ENCODE measurements at places on chromosomes 2 and 18. TPM values are rescaled to one million over a fixed set of nuclear protein-coding genes. Genes with fewer than 3 reads are reported as not detected.
A peak's percentile ranks its signal among the peaks of the same experiment; 100 is the strongest.

DSG1 gene
- total RNA-seq, result not detected

STARD6 gene
- not detected for total RNA-seq

EVA1A gene
- total RNA-seq, result not detected

DNA sequence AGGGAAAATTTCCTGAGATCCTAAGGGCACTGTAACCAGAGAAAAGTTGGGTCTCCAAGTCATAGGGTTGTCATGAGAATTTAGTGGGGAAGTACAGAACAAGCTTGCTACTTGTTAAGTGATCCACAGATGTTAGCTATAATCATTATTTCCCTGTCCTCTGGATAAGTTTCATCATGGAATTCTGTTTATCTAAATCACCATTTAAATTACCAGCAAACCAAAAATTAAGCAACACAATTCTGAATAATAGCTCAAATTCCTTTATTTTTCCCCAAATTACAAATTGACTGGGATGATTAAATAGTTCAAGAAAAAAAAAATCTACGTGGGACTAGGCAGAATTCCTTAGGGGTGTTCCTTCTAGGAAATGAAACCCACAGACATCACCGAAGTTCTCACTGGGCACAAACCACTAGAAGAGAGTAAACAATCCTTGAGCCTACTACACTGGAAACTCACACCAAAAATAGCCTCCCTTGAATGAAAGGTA, 159.5 kb downstream of the COL6A3 start:
- H3K4me3 ChIP-seq, result no peak overlapping the region
- peak overlapping the region; percentile 94 for H3K27ac ChIP-seq
- H3K4me1 ChIP-seq, result peaks cover 3% of the 10 kb centered on the region
- no peaks in the 10 kb centered on the region for H3K36me3 ChIP-seq
- H3K27me3 ChIP-seq, result no peaks in the 10 kb centered on the region

- H3K27ac ChIP-seq, result no peak overlapping the region
- H3K4me1 ChIP-seq, result no peaks in the 10 kb centered on the region
- DNase-seq, result no peak
Observed at GRCh38 chr2:12009323-12009905, 263.0 kb downstream of the LPIN1 start.

- H3K27ac ChIP-seq, result no peak overlapping the region
- peaks cover 9% of the 10 kb centered on the region for H3K27me3 ChIP-seq
- no peak overlapping the region for H3K4me3 ChIP-seq
- no peak for DNase-seq
Observed at GRCh38 chr18:38045845-38046244, 480.2 kb upstream of the CELF4 start.

DNA sequence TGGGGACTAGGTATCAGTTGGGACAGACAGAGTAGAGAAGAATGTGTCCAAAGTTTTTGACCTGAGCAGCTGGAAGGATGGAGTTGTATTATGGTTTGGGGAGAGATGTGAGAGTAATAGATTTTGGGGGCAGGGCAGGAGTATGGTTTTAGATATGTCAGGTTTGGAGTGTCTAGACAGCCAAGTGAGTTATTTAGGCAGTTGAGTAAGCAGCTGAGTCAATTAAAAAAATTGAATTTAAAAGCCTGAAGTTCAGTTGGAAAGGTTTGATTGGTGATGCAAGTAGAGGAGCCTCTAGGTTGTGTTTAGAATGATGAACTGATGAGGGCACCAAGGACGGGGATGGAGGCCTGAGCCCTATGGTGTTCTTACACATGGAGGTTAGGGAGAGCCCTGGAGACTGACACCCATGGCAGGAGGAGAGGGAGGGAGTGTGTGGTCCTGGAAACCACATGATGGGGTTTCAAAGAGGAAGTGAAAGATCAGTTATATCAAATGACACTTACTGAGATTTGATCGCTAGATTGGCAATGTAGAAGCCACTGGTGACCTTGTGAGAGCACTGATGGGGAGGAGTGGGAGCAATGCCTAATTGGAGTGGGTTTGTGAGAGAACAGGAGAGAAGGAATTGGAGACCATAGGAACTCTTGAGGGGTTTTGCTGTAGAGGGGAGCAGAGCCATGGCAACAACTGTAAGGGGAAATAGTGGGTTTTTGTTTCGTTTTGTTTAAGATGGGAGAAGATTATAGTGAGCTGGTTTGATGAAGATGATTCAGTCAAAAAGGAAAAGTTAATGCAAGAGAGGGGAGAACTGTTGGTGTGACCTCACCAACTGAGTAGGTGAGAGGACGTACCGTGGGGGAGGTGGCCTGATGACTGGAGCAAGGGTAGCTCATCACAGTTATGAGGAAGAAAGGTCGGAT, 10.3 kb downstream of the ITGA6 start:
- peak overlapping the region; percentile 56 for H3K27ac ChIP-seq
- H3K4me1 ChIP-seq, result peaks cover 8% of the 10 kb centered on the region
- DNase-seq, result no peak
- no peaks in the 10 kb centered on the region for H3K36me3 ChIP-seq
- H3K4me3 ChIP-seq, result no peak overlapping the region

DNA sequence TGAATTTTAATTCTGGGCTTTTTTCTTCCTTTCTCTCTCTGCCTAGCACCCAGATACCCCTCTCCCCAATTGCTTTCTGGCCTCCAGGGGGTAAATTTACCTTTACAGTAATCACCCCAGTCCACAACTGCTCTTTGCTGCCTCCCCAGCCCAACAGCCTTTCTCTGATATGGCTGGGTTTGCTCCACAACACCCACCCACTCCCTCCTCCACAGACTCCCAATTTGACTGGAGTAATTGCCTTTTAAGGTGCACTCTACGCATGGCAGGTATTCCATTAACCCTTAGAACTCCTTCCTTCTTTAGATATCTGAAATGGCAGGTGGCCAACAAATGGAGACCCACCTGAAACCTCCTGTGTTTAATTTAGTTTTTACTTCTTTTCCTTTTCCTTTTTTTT, 3.6 kb downstream of the CELF4 start:
- H3K27me3 ChIP-seq, result peaks cover 52% of the 10 kb centered on the region
- H3K4me3 ChIP-seq, result no peak overlapping the region
- no peak for DNase-seq
- H3K36me3 ChIP-seq, result no peaks in the 10 kb centered on the region
- peaks cover 9% of the 10 kb centered on the region for H3K4me1 ChIP-seq
- H3K27ac ChIP-seq, result no peak overlapping the region

DNA sequence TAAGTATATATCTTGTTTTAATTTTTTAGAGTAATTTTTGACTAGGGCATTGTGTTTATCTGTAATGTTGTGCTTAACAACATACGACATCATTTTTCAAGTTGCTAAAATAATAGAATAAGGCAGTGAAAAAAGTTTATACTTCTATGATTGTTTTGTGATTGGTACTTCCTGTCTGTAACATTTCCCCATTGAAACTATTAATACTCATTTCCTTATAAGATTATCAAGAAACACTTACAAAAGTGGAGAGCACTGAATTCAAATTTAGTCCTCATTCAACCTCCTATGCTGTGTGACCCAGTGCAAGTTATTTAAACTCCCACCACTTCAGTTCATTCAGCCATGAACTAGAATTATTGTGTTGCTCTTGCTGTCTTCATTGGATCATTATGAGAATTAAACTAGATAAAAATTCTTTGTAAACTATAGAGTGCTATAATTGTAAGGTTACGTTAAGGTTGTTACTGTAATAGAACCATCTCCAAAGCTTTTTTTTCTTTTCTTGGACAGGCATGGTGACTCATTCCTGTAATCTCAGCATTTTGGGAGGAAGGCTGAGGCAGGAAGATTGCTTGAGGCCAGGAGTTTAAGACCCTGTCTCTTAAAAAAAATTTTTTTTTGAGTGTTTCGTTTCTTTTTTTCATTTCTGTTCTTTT, 2.8 kb downstream of the ETAA1 start:
- peaks cover 5% of the 10 kb centered on the region for H3K36me3 ChIP-seq
- H3K4me3 ChIP-seq, result no peak overlapping the region
- H3K27ac ChIP-seq, result no peak overlapping the region
- H3K27me3 ChIP-seq, result no peaks in the 10 kb centered on the region

DNA sequence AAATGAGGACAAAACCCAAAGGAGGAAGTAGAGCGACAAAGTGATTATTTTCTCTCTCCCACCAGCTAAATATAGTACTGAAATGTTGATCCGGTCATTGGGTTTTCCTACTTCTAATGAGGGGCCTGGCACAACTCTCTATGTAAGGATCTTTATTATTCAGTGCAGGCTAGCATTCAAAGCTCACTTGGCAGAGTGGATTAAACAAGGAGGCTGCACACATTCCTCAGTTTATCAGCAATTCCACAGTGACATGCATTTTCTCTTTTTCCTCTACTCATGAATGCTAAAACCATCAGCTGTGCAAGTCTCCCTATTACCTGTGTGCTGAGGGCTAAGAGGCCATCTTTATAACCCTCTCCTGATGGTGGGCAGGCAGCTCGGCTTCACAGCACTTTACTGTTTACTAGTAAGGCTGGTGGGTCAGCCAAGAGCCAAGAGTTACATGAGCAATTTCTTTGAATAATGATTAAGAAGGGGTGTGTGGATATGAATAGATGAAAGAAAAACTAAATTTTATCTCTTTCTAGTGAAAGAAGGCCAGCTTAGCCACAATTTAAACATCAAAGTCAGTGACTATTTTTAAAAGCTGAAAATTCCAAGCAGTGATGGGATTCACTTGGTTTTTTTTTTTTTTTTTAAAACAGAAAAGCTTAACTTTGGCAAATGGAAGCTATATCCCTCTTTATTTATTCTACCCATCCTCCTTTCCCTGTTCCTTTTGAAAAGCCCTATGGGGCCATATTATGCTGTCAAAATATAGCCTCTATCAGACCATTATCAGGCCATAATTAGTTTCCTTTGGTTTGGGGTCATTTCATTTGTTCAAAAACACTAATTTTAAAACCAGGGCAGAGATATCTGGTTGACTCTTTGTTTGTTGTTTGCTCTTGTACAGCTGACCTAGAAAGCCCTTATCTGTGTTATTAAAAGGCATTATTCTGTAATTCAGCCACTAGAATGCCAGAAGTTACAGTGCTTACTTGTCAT, 111.0 kb downstream of the RBM43 start:
- no peak for DNase-seq
- no peaks in the 10 kb centered on the region for H3K4me1 ChIP-seq
- H3K27me3 ChIP-seq, result no peaks in the 10 kb centered on the region
- no peaks in the 10 kb centered on the region for H3K36me3 ChIP-seq
- no peak overlapping the region for H3K4me3 ChIP-seq
- no peak overlapping the region for H3K27ac ChIP-seq

DNA sequence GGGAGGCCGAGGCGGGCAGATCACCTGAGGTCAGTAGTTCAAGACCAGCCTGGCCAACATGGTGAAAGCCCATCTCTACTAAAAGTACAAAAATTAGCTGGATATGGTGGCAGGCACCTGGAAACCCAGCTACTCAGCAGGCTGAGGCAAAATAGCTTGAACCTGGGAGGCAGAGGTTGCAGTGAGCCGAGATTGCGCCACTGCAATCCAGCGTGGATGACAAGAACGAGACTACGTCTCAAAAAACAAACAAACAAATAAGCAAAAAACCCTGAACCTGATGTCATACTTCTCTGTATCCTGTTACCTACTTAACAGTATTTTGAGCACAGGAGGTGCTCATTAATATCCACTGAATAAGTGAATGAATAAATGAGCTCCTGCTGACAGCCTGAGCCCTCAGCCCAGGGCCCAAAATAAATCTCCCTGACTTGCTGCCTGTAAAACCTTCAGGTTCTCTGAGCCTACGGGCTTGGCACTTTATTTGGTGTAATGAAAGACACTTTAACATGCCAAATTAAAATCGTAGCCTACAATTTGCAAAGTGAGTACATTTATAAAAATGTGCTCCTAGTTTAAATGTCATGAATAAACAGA, 215.1 kb downstream of the ZNF385B start:
- H3K4me1 ChIP-seq, result no peaks in the 10 kb centered on the region
- H3K27me3 ChIP-seq, result no peaks in the 10 kb centered on the region
- H3K27ac ChIP-seq, result no peak overlapping the region
- no peak overlapping the region for H3K4me3 ChIP-seq
- DNase-seq, result no peak

GRCh38 chr2:11865805-11866204, 119.4 kb downstream of the LPIN1 start:
- H3K4me1 ChIP-seq, result no peaks in the 10 kb centered on the region
- H3K27me3 ChIP-seq, result no peaks in the 10 kb centered on the region

GRCh38 chr2:138280999-138281695, 220.4 kb upstream of the SPOPL start:
- H3K27ac ChIP-seq, result no peak overlapping the region
- H3K4me3 ChIP-seq, result no peak overlapping the region
- no peak for DNase-seq
- H3K36me3 ChIP-seq, result no peaks in the 10 kb centered on the region
- no peaks in the 10 kb centered on the region for H3K4me1 ChIP-seq

GRCh38 chr2:58502931-58503330, 261.8 kb upstream of the FANCL start:
- H3K27me3 ChIP-seq, result no peaks in the 10 kb centered on the region
- H3K4me3 ChIP-seq, result no peak overlapping the region
- no peak overlapping the region for H3K27ac ChIP-seq
- H3K36me3 ChIP-seq, result no peaks in the 10 kb centered on the region
- DNase-seq, result no peak

DNA sequence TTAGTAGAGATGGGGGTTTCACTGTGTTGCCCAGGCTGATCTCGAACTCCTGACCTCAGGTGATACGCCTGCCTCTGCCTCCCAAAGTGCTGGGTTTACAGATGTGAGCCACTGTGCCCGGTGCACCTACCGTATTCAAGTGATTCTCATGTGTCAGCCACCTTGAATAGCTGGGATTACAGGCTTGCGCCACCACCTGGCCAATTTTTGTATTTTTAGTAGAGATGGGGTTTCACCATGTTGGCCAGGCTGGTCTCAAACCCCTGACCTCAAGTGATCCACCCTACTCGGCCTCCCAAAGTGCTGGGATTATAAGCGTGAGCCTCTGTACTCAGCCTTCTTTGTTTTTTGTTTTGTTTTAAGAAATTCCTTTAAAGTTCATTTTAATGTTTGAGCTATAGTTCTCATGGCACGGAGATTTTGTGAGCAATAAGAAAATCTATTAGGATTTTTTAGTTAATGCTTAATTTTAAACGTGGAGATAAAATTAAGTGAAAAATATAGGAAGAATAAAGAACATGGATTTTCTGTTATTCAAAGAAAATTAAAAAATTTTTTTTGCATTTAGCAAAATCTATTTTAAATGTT, 242.6 kb downstream of the PHLPP1 start:
- no peak overlapping the region for H3K27ac ChIP-seq
- H3K27me3 ChIP-seq, result no peaks in the 10 kb centered on the region

DNA sequence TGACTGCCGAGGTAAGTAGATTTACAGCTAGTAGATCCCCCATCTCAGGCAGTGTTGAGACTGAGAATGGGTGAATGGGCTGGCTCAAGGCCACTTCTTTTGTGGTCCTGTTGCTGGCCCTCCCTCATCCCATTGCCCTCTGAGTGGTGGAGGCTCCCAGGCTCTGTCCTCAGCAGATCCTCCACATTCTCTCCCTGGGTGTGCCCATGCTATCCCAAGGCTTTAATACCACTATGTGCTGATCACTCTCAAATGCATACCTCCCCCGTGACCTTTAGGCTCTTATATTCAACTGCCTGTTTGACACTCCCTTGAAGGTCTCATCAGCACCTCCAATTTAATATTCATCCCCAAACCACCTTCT, 271.8 kb downstream of the GLI2 start:
- no peak overlapping the region for H3K27ac ChIP-seq
- no peaks in the 10 kb centered on the region for H3K4me1 ChIP-seq
- H3K36me3 ChIP-seq, result no peaks in the 10 kb centered on the region
- no peak overlapping the region for H3K4me3 ChIP-seq
- DNase-seq, result no peak
